NCI-H524 treated with DMSO at 0.1 percent for 48 hours (cell line): ENCODE measurements at places on chromosomes 3 and 15.

- no peak for DNase-seq
Measured at GRCh38 chr3:33417066-33417673, 23.0 kb downstream of the UBP1 start.

DNA sequence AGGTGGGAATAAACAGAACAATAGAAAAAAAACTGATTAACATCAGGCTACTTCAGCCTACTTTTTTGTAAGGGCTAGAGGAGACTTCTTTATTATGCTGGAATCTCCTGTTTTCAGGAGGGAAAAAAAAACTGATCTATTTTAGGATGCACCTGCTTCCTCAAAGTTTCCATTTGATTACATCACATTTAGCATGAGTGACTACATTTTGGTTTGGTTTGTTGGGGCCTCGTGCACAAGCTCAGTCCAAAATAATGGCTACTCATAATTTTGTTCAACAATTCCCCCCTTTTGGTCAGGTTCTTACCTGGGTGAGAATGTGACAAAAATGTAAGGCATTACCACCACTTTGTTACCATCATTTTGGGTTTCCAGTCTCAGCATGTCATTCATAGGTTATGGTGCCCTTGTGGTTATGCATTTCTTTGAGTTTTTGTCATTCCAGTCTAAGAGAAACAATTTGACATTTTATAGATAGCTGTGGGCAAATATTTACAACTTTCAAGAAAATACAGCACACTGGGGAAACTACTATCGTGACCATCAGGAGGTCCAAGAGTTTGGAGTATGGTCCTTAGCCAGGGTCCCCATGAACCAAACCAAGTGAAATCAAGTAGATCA, 93.6 kb upstream of the ATP11B start:
- no peak for DNase-seq

DNA sequence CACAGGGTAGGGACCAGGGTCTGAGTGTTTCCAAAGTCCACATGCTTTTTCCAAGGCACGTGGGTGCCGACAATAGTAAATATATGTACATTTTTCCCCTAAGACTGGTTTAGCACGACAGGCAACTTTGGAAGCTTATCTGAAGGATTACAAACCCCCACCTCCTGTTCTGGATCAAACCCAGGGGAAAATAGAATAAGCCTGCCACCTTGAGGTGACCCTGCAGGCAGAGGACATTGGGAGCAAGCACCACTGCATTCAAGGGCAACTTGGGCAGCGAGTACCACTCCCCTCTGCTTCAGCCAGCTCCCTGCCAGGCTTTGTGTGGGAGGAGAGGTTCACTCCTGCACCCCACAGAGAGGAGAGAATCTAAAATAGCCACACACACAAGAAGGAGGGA, 44.8 kb downstream of the KBTBD12 start:
- peak; percentile 93 for DNase-seq

GRCh38 chr15:99504823-99505551, 60.8 kb upstream of the MEF2A start:
- no peak for DNase-seq

GRCh38 chr3:131236421-131236820, 145.2 kb upstream of the NUDT16 start:
- no peak for DNase-seq

DNA sequence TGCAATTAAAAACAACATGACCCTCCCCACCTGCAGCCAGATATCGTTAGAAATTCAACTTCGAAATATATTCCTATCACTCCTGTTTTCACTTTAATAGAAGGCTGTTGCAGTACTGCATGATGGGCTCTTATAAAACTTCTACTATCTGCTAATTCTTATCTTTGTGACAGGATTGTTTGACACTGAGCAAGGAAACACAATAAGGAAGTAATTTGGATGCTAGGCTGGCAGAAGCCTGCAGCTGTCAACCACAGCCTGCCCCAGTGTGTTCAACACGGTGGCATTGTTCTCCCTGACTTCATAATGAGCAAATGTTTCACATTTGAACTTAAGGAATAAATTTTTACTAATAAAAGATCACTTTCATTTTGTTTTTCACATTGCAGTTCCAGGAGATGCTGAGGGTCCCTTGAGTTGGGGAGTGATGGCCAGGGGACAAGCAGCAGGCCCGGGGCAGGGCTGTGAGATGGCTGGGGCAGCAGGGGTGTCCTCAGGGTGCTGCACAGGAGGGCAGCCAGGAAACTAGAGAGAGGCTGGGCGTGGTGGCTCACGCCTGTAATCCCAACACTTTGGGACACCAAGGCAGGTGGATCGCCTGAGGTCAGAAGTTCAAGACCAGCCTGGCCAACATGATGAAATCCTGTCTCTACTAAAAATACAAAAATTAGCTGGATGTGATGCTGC, 64.8 kb upstream of the SEC61A1 start:
- DNase-seq, result no peak

GRCh38 chr3:197540961-197541377, 14.8 kb downstream of the BDH1 start:
- DNase-seq, result no peak

DNA sequence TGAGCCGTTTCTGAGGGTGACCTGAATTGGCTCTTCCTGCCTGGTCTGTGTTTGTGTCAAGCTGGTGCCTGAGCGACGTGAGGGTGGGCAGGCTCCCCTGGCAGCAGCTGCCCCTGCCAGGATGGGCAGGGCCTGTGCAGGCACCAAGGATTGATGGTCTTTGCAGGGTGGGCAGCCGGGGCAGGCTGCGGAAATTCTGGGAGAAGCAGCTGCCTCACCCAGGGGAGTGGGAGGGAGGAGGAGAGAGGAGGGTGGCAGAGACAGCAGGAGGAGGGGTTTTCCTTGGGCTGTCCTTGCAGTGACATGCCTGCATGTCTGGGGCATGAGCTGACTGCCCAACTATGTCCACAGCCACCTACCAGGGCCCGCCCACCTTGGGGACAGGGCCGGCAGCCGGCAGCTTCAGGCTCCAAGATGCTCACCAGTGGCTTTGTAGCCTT, 27.9 kb upstream of the SLC6A6 start:
- DNase-seq, result no peak

- DNase-seq, result no peak
Measured at GRCh38 chr3:12994357-12994606, 78.9 kb downstream of the IQSEC1 start.

DNA sequence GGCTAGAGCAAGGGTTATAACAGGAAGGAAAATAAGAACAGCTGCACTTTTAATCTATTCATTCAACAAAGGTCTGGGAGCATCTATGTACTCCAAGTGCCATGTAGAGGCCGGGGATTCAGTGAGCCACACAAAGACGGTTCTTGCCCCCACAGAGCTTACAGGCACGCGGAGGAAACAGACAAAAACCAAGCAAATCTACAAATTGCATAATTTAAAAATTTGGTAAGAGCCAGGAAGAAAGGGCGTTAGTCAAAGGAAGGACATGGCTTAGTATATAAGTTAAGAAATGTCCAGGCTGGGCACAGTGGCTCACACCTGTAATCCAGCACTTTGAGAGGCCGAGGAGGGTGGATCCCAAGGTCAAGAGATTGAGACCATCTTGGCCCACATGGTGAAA, 10.4 kb upstream of the GREM1 start:
- DNase-seq, result no peak

- DNase-seq, result no peak
Measured at GRCh38 chr3:126758882-126759281, 54.8 kb downstream of the CHCHD6 start.

- DNase-seq, result no peak
Measured at GRCh38 chr3:99633887-99634558, 4.4 kb upstream of the COL8A1 start.

DNA sequence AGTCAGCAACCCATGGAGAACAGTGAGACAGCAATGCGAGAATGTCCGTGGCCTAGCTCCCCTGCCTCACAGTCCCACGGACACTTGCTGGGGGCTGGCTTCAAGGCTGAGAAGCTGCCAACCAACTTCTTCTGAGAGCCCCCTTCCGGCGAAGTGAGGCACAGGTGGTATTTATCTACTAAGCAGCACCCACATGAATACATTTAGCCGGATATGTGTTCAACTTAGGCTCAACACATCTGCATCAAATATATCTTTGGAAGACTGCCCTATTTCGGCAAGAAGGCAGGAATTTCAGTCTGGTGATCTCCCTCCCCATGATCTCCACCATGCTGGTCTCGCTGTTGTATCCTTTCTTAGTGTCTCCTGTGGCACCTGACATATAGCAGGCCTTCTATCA, 340.9 kb upstream of the NR2E3 start:
- no peak for DNase-seq

GRCh38 chr3:30198162-30198561, 408.2 kb upstream of the TGFBR2 start:
- no peak for DNase-seq

GRCh38 chr3:9916346-9916733, 558 bp upstream of the IL17RC start:
- peak; percentile 71 for DNase-seq

DNA sequence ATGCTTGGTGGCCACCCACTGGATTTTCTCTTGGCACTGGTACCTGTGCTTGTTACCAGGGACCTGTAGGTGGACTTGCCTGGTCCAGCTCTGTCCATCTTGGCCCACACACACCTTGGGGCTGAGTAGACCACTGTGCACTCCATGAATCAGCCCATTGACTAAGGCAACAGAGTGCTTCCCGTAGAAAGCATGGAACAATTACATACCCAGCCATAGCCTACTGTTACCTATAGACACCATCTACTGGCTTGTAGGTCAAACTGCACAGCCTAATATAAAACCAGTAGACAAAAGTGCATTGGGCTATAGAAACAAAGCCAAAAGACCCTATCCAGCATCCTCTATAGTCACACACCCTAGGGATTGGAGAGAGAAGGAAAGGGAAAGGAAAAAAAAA, 378.9 kb downstream of the OTOL1 start:
- DNase-seq, result no peak

GRCh38 chr3:57627976-57628375, 30.8 kb upstream of the ARF4 start:
- no peak for DNase-seq

DNA sequence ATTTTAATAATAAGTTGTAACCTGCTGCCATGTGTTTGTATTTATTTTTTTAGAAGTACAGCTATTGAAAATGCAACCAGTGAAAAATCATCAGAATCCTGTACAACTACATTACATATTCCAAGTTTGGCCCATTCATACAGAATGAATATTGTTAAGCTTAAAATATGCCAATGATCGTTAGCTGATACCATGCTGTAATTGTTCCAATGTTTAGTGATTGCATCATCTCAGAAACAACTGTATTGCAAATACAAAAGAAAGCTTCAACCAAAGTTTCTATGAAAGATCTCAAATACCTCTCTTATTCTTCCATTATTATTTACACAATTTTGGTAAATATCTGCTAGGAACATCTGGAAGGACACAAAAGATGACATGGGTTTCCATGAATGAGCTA, 51.6 kb upstream of the ALCAM start:
- DNase-seq, result no peak

- no peak for DNase-seq
Measured at GRCh38 chr3:25294169-25294805, 133.8 kb upstream of the RARB start.

DNA sequence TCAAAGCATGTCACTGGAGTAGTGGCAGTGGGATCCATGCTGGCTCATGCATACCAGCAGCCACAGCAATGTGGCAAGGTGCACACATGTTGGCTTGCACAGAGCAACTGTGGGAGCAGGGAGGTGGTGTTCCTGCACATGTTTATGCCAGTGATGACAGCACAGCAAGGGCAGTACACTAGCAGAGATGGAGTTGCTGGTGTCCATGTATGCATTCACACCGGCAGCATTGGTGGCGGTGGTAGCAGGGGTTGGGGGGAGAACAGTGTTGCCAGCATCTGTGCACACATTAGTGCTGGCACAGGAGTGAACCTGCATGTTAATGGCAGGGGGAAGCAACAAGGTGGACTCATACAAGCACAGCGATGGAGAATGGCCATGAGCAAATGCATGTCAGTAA, 202.0 kb upstream of the KCNMB2 start:
- no peak for DNase-seq

GRCh38 chr3:94069194-94069813, 6.4 kb downstream of the NSUN3 start:
- no peak for DNase-seq

- no peak for DNase-seq
Measured at GRCh38 chr3:61158667-61159066, 92.6 kb downstream of the FHIT start.

DNA sequence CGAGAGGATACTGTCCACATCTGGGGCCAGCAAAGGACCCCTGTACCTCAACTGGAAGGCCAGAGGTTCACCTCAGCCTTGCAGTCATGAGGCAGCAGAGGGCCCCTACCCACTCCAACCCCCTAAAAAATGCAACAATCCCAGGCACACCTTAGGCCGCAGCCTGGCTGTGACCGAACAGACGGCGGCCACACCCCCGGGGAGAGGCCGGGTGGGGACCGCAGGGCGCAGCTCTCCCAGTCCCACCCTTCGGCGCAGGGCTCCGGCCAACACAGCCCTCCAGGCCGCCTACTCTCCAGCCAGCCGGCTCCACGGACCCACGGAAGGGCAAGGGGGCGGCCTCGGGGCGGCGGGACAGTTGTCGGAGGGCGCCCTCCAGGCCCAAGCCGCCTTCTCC, 457 bp upstream of the DNAJA4 start:
- DNase-seq, result no peak

DNA sequence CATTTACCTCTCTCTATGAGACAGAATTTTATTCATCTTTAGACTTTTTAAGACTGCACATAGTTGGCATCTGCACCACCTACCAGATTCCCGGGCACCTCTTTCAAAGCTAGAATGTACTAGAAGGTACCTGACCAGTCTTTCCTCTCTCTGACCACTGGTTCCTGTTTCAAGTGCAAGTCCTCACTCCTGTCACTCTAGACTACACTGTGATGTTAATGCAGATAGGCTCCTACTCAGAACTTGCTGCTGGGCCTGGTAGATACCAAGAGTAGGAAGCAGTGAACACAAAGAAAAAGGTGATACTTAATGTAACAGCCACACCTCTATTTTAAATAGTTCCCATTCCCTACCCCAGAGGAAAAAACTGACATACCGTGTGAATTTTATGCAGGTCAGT, 8.1 kb upstream of the TCAIM start:
- no peak for DNase-seq

- no peak for DNase-seq
Measured at GRCh38 chr15:41958002-41958420, 14.3 kb downstream of the EHD4 start.

GRCh38 chr3:17399586-17399985, 342.8 kb downstream of the TBC1D5 start:
- DNase-seq, result no peak

- DNase-seq, result no peak
Measured at GRCh38 chr15:41585127-41586047, 26.4 kb downstream of the TYRO3 start.

DNA sequence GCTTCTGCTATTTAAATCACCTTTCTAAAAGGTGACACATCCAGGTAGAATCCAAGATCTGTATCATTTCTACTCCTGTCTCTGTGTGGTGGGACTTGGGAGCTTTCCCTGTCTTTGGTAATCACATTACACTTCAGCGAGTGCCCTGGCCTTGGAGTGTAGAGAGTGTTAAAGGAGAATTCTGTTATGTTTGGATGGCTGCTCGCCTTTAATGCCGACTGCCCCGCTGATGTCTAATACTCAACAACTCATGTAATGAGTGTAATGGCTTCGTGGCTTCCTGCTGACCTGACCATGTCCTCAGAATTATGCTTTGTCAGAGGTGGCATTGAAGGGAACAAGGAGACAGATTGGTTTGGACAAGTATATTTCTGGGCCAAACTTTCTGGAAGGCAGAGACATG, 66.3 kb upstream of the LRTM1 start:
- DNase-seq, result no peak
